Activated naive CD8-positive, alpha-beta T cell treated with anti-CD3 and anti-CD28 coated beads, Interleukin-2, amount 10 ng/mL, durations not matched to agents 7 days and 5 days (primary cell): ENCODE measurements at places on chromosomes 6 and 20. TPM values are rescaled to one million over a fixed set of nuclear protein-coding genes. Genes with fewer than 3 reads are reported as not detected.

- no peaks in the 10 kb centered on the region for H3K27me3 ChIP-seq
- H3K27ac ChIP-seq, result peak overlapping the region; percentile 48
- H3K36me3 ChIP-seq, result peaks cover 34% of the 10 kb centered on the region
Measured at GRCh38 chr20:4820806-4821518, 99.3 kb downstream of the PRND start.

GRCh38 chr6:163457637-163458561, 43.4 kb downstream of the QKI start:
- no peak for DNase-seq
- H3K27me3 ChIP-seq, result no peaks in the 10 kb centered on the region
- H3K27ac ChIP-seq, result peak overlapping the region; percentile 76

GRCh38 chr6:70183538-70183937, 119.3 kb downstream of the COL9A1 start:
- no peak overlapping the region for H3K4me3 ChIP-seq
- no peaks in the 10 kb centered on the region for H3K4me1 ChIP-seq
- no peaks in the 10 kb centered on the region for H3K36me3 ChIP-seq

DNA sequence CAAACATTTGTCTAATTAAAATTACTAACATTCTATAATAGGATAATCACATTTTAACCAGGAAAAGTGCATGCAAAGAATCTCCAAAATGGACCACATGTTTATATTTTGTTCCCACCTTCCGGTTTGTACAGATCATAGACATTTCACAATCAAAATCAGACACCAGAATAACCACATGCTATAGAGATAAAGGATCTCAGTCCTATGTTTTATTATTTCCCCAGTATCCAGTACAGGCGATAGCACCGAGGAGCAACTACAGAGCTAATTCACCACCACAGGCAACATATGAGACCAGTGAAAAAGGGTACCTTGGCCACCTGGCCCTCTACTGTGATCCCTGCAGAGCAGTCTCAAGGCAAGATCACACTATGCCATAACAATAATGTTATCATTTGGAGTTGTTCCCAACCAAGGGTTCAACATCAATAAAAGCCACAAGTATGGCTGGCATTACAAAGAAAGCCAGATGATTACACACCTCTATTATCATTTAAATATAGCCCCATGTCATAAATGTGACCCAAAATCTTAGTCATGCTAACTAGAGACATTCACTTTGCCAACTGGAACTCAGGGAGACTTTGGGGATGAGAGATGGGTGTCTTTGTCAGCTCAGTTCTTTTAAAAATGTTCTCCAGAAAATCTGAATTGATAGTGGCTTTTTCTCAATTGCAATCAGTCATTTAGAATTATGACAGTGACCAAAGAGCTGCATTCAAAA, 46.7 kb downstream of the RALGAPA2 start:
- no peaks in the 10 kb centered on the region for H3K27me3 ChIP-seq
- peaks cover 1% of the 10 kb centered on the region for H3K36me3 ChIP-seq
- H3K4me3 ChIP-seq, result no peak overlapping the region

Gene CTAGE9
- not detected for total RNA-seq

DNA sequence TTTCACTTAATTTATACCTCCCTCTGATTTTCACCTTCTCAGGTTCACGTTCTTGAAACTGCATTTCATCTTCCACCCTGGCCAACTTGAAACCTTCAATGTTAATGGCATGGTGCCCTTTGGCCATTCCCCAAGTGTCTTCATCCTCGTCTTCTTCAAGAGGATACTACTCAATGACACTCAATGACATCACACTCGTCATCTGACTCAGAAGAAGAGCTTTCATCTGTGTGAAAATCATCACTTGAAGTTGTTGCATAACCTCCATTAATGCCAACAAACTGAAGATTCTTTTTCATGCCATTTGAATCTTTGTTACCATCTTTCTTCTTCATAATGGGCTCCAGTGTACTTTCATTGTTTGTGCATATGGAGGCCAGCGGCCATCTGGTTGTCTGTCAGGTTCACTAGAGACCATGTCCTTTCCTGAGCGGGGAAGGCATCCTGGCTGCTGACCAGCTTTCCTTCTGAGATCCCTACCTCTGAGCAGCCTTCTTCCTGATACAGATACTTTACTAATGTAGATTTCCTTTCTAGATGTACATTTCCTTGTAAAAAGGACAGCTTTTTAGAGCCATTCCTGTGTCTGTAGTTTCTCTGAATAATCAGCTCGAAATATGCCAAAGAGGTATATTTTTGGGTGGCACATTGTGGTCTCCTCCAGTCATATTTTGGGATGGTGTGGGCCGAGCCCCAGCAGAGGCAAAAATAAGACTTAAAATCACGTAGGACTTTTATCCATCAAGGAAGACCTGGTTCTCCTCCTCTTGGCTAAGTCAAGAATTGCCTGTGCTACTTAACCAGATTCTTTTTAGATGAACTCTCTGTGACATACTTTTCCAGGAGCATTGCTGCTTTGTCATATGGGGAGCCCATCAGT, 21.3 kb downstream of the TRMT6 start:
- H3K36me3 ChIP-seq, result no peaks in the 10 kb centered on the region
- DNase-seq, result no peak
- no peak overlapping the region for H3K4me3 ChIP-seq
- peaks cover 22% of the 10 kb centered on the region for H3K27me3 ChIP-seq
- H3K27ac ChIP-seq, result no peak overlapping the region

DNA sequence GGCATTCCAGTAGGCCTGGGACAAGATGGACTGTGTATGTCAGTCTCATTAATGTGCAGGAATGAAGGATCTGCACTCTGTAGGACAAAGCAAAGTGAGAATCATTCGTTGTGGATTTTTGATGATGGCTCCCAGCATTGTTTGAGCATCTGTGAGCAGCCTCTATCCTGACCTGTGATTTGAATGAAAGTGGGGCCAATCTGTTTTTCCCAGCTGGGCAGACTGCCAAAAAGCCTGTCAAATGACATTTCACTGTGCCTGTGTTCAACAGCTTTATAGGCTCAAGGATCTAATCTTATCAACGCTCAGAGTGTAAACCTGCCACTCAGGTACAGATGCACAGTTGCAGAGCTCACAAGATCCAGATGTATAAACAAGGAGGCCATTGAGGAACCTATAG, 86.7 kb upstream of the SYNDIG1 start:
- no peak for DNase-seq
- H3K36me3 ChIP-seq, result no peaks in the 10 kb centered on the region
- H3K4me1 ChIP-seq, result peaks cover 6% of the 10 kb centered on the region

- H3K27me3 ChIP-seq, result no peaks in the 10 kb centered on the region
- H3K4me1 ChIP-seq, result no peaks in the 10 kb centered on the region
- H3K4me3 ChIP-seq, result no peak overlapping the region
- H3K27ac ChIP-seq, result no peak overlapping the region
- no peaks in the 10 kb centered on the region for H3K36me3 ChIP-seq
Measured at GRCh38 chr20:57787151-57787989, 77.6 kb upstream of the PMEPA1 start.

Gene POU5F1
- 0.34 TPM for total RNA-seq

GRCh38 chr6:125974214-125974866, 12.0 kb upstream of the TRMT11 start:
- peaks cover 6% of the 10 kb centered on the region for H3K4me1 ChIP-seq
- DNase-seq, result no peak
- H3K36me3 ChIP-seq, result peaks cover 9% of the 10 kb centered on the region
- H3K4me3 ChIP-seq, result peak overlapping the region; percentile 45
- H3K27me3 ChIP-seq, result no peaks in the 10 kb centered on the region

DNA sequence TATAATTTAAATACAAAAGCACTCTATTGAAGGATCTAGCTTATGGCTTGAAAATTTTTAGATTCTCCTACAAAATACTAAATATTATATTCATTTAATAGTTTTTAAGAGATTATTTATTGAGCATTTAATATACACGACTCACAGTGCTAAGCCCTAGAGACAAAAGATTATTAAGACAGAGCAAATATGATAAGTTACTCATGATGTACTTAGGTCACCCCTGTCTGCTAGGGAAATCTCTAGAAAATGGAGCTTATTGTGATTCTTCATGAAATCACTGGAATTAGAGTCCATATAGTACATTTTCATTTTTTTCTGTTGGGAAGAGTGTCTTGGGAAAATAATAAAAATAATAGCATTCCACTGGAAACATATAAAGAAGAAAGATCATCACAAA, 37.8 kb downstream of the BEND6 start:
- no peak overlapping the region for H3K4me3 ChIP-seq
- no peak overlapping the region for H3K27ac ChIP-seq
- H3K36me3 ChIP-seq, result no peaks in the 10 kb centered on the region
- H3K4me1 ChIP-seq, result no peaks in the 10 kb centered on the region
- no peak for DNase-seq

GRCh38 chr20:51456511-51457509, 85.7 kb downstream of the NFATC2 start:
- H3K4me3 ChIP-seq, result no peak overlapping the region
- H3K27ac ChIP-seq, result no peak overlapping the region
- no peak for DNase-seq
- H3K27me3 ChIP-seq, result no peaks in the 10 kb centered on the region
- peaks cover 17% of the 10 kb centered on the region for H3K4me1 ChIP-seq

Gene ZGPAT
- 44.5 TPM for total RNA-seq

DNA sequence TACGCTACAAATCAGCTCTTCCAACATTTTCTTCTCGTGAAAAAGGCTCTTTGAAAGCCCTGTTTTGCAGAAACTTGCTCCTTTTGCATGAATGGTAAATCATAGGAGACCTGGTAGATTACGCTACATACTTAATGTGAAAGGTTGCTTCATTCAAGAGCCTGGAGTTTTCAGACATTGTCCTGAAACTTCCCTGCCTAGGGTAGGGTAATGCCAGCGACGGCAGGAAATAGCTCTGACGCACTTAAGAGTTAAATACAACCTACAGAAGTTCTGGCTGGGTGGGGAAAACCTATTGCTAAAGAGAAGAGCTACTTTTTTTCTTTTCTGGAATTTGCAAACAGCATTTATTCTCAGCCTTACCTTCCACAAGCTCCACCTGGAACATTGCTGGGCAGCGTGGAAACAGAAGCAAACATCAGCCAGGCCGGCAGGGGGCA, 144.5 kb downstream of the LPA start:
- DNase-seq, result no peak
- peaks cover 16% of the 10 kb centered on the region for H3K4me1 ChIP-seq
- H3K36me3 ChIP-seq, result no peaks in the 10 kb centered on the region

- peaks cover 16% of the 10 kb centered on the region for H3K4me1 ChIP-seq
- no peak overlapping the region for H3K27ac ChIP-seq
- no peak for DNase-seq
- H3K36me3 ChIP-seq, result no peaks in the 10 kb centered on the region
Measured at GRCh38 chr6:20024978-20025377, 187.3 kb downstream of the MBOAT1 start.

GRCh38 chr6:29653452-29654038, 3.3 kb upstream of the MOG start:
- DNase-seq, result no peak
- H3K4me3 ChIP-seq, result no peak overlapping the region
- peaks cover 8% of the 10 kb centered on the region for H3K4me1 ChIP-seq
- H3K36me3 ChIP-seq, result no peaks in the 10 kb centered on the region
- no peak overlapping the region for H3K27ac ChIP-seq
- H3K27me3 ChIP-seq, result peaks cover 15% of the 10 kb centered on the region

- peaks cover 2% of the 10 kb centered on the region for H3K27me3 ChIP-seq
- no peaks in the 10 kb centered on the region for H3K36me3 ChIP-seq
- H3K27ac ChIP-seq, result no peak overlapping the region
Measured at GRCh38 chr6:14321992-14322772, 204.6 kb downstream of the CD83 start.

Gene ARMC12
- 0.85 TPM for total RNA-seq
